ENCODE measurements at places on chromosomes 2 and 18.

DNA sequence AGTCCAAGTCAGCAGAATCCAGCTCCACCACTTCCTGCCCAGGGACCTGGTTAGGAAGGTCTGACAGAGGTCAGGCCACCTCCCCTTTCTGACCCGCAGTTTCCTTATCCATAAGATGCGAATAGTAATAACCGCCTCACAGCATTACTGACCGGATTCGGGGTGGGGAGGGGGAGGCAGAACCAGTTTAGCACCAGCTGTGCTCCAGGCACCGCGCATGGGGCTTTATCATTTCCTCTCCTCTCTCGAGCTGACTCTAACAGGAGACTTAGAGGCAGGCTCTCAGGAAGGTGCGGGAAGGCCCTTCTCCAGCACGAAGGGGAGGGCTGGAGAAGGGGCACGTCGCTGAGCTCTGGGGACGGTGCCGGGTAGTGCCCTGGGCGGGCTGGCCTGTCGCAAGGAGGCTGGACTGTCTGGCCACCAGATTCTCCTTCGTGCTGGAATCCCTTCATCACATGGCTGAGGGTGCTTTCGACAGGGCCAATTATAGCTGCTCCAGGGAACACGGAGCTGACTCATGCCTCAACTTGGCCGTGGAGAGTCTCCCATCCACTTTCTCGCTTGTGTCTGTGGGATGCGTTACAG is 5.7 kb downstream of the EHD3 start:
- DNase-seq = no peak

DNA sequence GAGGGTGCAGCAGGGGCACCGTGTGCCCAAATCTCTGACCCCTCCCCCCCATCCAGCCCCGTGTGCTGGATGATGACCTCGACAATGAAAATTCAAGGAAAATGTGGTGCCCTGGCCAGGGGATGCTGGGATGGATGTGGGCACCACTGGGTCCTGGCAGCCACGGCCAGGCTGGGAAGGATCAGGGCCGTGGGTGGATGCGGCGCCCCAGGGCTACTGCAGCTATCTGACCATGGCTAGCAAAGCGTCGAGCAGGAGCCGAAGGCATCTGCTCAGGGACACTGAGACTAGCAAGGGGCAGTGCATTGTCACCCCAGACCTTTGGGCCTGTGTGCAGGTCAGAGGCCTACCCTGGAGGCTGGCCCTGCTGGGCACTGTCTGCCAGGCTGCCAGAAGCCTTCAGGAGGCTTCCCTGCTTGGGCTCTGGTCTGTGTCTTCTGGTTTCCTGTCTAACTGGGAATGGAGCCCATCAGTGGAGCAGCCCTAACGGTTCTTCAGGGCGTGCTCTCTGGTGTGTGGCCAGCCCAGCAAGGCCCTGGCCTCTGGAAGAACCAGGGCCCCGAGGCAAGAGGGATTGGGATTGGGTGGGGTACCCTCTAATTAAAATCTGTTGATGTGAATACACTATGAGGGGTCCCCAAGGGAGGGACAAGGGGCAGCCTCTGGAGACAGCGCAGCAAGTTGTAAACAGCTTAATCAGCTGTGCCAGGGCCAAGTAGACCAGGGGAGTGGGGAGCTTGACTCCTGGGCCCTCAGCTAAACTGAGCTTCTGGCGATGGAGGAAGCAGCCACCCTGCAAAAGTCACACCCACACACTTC is 98.0 kb downstream of the STPG4 start:
- DNase-seq = no peak

DNA sequence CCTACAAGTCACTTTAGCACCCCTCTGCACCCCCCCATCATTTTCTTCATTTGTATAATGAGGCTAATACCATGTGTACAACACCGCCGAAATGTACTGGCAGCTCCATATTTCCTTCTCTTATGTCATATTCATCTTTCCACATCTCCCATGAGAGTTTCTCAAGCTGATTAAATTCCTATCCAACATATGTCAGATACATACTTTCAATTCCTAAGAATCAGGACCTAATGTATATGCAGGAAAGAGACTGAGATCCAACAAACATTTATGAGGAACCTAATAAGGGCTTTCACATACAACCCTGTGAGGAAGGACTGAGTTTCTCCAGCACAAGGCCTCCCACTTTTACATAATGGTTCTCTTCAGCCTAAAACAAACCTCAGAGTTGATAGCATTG is 41.9 kb downstream of the PRKD3 start:
- DNase-seq = no peak

DNA sequence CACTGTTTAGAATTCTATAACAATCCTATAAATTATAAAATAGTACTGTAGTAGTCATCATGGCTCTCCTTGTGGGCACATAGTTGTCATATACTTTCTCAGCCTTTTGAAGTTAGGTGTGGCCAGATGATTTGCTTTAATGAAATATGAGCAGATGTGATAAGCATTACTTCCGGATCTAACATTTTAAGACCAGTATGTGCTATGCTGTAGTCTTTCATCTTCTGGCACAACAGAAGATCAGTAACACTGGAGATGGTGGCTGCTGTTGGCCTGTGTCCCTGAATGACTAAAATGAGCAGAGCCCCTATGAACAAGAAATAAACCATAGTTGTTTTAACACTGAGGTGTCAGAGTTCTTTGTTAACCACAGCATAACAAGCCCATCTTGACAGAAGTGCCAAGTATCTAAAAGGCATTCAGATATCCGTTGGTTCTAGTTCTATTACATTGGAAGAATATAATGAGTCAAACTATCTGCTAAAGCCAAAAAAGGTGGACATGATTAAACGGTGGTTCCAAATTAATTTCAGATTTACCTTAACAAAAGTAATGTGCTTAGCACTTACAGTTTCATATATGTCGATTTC is 6.3 kb downstream of the MEX3C start:
- DNase-seq = no peak

GRCh38 chr2:151756820-151757219 is 22.5 kb upstream of the NEB start:
- DNase-seq = no peak

- DNase-seq = peak; percentile 30
These were observed 45.5 kb downstream of the CDC42EP3 start for GRCh38 chr2:37625796-37626571.

DNA sequence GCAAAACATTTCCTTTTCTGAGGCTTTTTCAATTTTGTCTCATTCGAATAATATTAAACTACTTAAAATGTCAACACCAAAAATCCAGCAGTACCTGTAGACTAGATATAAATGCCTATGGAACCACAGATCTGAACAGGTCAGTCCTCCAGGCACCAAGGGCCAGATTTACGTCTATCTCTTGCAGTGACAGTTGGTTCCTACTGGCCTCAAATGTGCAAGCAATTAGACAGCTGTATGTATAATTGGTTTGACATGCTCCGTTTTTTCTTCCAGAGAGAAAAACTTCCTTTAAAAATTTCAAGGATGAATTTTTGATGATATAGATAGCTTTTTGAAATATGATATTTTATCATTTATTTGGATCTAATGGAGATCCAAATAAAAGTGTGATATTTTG is 443.8 kb upstream of the POU3F3 start:
- DNase-seq = no peak

DNA sequence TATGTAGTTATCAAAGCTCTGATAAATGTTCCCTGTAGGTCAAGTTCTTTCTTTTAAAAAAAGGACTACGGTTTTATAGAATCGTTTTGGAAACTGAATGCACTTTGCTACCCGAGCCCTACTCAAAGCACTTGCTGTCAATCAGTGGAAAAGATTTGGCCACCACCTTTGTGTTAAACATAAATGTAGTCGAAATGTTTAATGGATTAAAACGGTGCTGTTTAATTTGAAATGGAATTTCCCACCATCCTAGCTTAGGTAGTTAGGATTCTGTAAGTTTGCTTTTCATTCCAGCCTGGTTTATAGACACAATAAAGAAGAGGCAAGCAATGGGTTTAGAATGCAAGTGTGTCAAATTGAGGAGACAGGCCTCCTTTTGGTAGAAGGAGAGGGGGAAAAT is 69.4 kb upstream of the MMADHC start:
- DNase-seq = no peak

- DNase-seq = no peak
These were observed 37.4 kb upstream of the THUMPD2 start for GRCh38 chr2:39816428-39816827.

DNA sequence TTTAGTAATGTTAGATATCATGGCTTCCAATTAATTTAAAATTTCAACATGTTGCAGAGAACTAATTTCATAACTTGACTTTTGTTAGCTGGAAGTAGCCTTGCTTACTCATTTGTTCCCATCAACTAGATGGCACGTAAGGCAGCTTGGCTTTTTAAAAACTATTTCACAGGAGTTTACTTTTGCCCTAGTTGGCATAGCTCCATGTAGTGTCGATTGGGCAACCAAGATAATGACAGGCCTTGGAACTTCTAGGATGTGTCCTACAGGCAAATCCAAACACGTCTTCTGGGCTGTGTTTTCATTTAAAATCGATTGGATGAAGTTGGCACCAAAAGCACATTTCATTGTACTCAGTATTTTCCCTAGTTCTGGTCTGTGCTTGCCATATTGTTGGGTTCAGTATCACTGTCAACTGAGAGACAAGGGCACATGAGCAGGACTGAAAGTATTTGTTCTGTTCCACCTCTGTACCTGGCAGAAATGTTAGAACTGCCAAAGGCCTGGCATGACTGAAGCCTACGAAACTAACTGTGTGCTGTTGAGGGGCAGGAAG is 29.4 kb downstream of the HADHB start:
- DNase-seq = peak; percentile 82

DNA sequence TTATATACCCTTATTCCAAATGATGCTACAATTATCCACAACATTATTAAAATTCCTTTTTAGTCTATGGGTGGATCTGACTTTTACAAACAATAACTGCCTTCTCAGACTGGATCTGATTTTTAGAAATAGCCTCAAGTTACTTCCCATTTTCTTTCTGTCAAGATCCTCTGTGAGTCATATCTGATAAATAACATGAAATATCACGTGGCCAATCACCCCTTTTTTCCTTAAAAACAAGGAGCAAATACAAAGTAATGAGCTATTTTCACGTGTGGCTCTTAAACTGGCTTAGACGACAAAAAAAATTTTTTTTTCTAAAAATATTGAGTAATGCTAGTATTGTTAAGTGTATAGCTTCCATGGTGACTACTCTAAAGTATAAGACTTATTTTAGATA is 6.7 kb downstream of the PELI1 start:
- DNase-seq = no peak

DNA sequence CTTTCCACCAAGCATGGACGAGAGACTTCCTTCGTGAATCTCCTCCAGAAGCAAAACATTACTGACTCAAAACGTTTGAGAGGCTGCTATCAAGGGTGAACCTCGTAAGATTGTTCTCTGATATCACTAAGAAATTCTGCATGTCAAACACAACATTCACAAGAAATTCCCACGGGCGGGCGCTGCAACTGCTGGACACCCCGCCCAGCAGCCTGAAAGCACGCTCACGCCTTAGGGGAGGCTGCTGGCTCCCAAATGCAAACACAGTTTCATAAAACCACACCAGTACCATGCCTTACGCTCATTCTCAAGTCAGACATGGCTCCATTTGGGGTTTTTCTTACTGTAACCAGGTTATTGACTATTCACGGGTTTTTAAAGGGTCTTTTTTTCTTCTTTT is 39.0 kb downstream of the MBP start:
- no peak for DNase-seq

DNA sequence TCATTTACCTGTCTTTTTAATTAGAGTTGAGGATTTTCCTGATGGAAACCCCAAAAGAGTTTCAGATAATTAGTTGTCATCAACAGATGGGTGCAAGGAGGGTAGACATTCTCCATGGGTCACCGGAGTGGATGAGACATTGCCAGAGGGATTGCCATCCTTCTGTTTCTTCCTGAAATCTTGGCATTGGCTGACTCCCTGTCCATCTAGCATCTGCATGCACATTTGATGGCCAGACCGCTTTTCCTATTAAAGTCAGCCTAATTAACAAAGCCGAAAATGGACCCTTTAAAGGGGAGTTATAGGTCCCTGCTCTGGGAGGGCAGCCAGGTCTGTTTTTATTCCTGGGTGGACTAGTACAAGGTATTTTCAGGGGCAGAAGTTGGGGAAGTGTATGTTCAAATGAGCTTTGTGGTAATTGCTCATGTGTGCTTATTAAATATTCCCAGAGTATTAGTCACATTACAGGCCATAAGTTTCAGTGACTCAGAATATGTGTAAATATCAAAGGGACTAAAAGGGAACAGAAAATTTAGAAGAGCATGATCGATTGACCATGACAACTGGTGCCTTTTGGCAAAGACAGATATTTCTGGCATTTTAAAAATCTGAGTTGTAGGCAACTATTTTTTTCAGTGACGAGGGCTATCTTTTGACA is 209.8 kb downstream of the PHLPP1 start:
- no peak for DNase-seq

DNA sequence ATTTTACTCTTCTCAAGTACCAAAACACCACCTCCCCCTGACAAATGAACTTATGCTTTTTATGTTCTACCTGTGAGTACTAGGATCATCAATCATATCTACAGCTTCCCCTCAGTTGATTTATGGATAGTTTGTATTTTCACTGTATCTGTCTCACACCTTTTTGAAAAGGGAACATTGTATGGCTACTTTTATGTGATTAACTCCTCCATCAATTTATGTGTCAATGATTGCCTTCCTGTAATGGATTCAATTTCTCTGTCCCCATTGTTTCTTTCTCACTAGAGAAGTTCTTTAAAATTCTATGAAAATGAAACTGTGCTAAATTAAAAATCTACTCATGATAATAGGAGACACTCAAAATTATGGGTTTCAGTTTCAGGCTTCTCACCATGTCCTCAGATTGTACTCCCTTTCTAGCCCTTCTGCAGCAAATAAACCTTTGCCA is 935.0 kb downstream of the TRIB2 start:
- DNase-seq = no peak

DNA sequence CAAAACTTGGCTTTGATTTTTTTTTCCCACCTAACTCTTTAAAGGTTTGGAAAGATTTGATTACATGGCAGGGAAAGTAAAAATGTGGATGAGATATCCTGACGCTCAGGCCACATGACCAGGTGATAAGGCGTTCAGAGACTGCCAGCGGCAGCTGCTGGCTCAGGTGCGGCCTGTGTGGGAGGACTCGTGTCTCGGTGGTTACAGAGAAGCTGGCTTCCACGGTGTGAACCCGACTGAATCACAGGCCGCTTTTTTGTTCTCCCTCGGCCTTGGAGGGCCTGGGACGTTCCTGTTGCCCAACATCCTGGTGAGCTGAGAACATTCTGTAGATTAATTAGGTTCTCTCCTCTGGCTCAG is 124.2 kb upstream of the ZNF516 start:
- DNase-seq = no peak

GRCh38 chr2:24568551-24568950 is 77.5 kb downstream of the NCOA1 start:
- DNase-seq = peak; percentile 22

GRCh38 chr2:205451901-205452512 is 230.3 kb upstream of the NRP2 start:
- DNase-seq = no peak

DNA sequence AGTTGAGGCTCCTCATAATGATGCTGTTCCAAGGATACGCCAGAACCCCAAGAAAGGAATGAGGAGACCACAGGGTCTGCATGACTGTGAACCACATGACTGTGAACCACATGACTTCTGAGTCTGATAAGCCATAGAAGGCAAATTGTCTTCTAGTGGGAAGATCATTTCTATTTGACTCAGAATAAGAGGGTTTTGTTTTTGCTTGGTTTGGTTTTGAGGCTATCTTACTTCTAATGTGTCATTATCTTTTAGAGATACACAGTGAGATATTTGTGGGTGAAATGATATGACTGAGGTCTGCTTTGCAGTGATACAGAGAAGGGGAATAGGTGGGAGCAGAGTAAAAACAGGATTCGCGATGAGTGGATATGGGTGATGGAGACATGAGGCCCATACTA is 28.9 kb upstream of the BCL2L11 start:
- DNase-seq = no peak

- DNase-seq = no peak
These were observed 9.1 kb downstream of the EHD3 start for GRCh38 chr2:31243053-31243452.
